Activated T-helper 17 cell treated with anti-CD3 and anti-CD28 coated beads, Interleukin-2, amount 50 U/mL, for 72 hours (primary cell): ENCODE measurements at places on chromosomes 1 and 21. TPM values are rescaled to one million over a fixed set of nuclear protein-coding genes. Genes with fewer than 3 reads are reported as not detected.

DNA sequence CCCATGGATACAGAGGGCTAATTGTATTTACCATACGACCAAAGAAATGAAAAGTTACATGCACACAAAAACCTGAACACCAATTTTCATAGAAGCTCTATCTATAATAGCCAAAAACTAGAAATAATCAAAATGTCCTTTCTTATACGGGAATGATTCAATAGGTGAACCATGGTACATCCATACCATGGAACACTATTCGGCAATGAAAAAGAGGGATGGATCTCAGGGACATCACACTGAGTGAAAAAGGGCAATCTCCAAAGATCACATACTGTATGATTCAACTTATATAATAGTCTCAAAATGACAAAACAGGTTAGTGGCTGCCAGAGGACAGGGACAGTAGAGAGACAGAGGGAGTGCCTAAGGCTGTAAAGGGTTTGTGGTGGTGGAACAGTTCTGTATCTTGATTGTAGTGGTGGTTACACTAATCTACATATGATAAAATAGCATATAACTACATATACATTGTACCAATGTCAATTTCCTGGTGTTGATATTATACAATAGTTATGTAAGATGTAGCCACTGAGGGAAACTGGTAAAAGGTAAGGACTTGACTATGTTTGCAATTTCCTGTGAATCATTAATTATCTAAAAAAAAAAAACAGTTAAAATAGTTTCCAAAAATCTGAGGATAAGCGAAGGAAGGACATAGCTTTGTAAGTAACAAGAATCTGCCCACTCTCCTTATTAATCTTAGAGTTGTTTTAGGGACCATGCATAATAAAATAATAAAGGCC, 3.7 kb downstream of the RSBN1 start:
- peak; percentile 24 for ATAC-seq

Gene LRRIQ3
- total RNA-seq: 1.5 TPM

GRCh38 chr1:115118086-115118485, 28.8 kb upstream of the TSPAN2 start:
- no peak for ATAC-seq

GRCh38 chr1:93964777-93965200, 55.6 kb upstream of the GCLM start:
- ATAC-seq: no peak

- no peak for ATAC-seq
Measured at GRCh38 chr1:48470481-48470855, 1.5 kb downstream of the SPATA6 start.

DNA sequence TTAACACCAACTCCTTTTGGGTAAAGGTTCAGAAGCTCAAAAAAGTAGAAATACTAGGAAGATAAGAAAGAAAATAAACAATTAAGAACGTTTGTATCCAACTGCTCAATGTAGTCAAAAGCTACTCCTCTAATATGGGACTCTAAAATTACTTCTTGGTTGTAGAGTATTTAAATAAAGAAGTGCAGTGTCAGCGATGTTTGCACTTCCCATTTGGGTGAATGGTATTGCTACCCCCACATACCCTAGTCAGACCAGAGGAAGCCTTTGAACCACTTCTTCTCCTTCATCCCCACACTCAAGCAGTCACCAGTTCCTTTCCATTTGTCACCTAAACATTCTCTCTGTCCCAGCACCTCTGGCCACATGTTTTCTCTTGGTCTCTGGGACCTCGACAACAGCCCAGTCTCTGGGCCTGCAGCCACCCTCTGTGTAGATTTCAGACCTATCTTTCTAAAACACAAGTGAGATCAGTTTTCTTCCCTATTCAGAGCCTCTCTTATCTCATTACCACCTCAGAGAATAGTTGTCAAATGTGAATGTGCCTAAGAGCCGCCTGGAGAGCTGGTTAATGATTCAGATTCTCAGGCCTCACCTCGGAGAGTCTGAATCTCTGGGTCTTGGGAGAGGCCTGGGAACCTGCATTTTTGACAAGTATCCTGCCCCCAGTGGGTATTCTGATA, 109.8 kb downstream of the OMA1 start:
- no peak for ATAC-seq

Gene RPTN
- not detected for total RNA-seq

DNA sequence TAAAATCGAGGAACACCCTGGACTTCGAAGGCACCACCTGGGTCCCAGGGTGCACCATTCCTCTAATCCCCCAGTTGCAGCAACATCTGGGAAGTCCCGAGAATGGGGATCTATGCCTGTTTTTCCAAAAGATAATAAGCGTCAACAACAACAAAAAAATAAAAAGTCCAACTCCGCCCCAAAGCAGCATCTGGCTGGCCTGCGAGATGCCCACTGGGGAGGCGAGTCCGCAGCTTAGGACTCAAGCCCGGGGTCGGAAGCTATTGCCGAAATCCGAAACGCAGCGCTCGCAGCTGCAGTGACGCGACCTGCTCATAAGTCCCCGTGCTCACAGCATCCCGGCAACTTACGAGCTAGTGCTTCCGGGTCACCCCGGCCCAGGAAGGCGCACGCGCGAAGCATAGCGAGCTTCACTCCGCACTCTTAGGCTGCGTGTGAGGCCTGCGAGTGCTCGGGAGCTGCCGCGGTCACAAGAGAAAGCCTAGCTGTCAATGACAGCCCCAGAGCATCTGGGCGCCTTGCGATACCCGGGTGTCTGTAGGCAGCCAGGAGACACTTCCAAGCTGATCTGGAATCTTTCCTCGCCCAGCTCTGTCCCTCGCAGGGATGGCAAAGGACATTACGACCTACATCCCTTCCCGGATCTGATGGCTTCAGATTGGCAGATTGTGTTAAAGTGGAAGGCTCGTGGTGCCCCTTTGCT, 9.9 kb upstream of the LTN1 start:
- peak; percentile 100 for ATAC-seq

Gene EPHA2
- 0.13 TPM for total RNA-seq

- no peak for ATAC-seq
Measured at GRCh38 chr21:28959367-28960099, 33.1 kb downstream of the LTN1 start.
